ENCODE measurements at places on chromosomes 13 and 19.

DNA sequence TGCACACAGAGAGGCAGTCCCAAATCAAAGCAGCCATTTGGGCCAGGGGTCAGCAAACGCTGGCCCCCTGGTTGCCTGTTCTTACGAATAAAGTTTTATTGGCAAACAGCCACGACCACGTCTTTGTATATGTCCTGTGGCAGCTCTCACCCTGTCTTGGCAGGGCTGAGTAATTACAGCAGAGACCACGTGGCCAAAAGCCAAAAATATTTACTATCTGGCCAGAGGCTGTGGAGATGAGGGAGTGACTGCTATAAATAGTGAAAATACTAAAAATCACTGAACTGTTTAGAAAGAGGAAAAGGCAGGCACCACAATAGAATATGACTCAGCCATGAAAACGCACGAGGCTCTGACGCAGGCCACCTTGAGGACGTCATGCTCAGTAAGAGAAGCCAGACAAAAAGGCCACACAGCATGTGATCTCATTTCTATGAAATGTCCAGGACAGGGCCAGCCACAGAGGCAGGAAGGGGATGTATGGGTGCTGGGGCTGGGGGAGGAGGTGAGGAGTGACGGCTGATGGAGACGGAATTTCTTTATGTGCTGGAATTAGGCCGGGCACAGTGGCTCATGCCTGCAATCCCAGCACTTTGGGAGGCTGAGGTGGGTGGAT, 29.4 kb downstream of the SMIM24 start:
- DNase-seq, result no peak

GRCh38 chr13:28955264-28955966, 135.3 kb downstream of the MTUS2 start:
- no peak for DNase-seq

GRCh38 chr19:13208672-13209483, 58.7 kb downstream of the IER2 start:
- no peak for DNase-seq

DNA sequence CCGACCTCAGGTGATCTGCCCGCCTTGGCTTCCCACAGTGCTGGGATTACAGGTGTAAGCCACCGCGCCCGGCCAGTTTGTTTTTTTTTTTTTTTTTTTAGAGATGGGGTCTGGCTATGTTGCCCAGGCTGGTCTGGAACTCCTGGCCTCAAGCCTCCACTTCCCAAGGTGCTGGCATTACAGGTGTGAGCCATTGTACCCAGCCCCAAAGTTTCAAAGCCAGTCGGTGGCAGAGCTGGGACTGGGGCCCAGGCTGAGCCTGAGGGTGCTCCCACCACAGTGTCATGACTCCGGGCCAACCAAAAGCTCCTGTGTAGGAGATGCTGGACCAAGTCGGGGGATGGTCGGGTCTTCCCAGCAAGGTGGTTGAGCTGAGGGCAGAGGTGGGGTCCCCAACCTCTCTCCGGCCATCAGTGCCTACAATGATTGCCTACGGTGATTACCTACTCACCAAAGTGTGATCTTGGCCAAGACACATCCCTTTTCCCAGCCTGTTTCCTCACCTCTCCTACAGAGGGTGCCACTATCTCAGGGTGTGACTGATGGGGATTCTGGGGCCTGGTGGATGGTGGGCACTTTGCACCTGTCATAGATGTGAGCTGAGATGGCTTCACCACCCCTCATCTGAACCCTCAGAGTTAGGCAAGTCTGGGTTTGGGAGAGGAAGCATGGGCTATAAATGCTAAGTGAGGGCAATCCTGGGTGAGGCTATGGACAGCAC, 5.9 kb upstream of the SAMD1 start:
- no peak for DNase-seq

GRCh38 chr13:109331011-109331433, 455.4 kb downstream of the IRS2 start:
- no peak for DNase-seq
